ENCODE measurements at places on chromosomes 1 and 21.

GRCh38 chr21:34836103-34836932 is 167.5 kb downstream of the CLIC6 start:
- no peak for DNase-seq

DNA sequence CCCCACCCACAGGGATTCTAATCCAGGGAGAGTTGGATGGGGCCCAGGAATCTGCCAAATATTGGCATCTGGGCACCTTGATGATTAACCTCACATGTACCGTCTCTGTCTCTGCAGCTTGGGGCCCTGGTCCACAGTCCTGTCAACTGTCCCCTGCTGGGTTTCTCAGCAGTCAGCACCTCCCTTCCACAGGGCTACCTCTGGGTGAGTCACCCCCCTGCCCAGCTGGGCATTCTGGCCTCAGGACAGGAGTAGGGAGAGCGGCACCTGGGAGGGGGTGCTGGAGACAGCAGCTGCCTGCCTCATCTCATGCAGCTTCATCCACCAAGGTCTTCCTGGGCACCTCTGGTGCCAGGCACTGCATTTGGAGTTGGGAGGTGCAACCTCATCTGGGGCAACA is 100.6 kb upstream of the ACTL8 start:
- no peak for DNase-seq

GRCh38 chr1:117826540-117827078 is 102.8 kb downstream of the GDAP2 start:
- DNase-seq: no peak

GRCh38 chr1:247716546-247716945 is at the start of gene OR6F1:
Gene OR6F1, minus strand, starts transcription at chr1:247716646. Its CDS starts 3,891 bp downstream, at chr1:247712755.
- DNase-seq: no peak

GRCh38 chr1:201916649-201917249 is 28.1 kb downstream of the SHISA4 start:
- DNase-seq: no peak

DNA sequence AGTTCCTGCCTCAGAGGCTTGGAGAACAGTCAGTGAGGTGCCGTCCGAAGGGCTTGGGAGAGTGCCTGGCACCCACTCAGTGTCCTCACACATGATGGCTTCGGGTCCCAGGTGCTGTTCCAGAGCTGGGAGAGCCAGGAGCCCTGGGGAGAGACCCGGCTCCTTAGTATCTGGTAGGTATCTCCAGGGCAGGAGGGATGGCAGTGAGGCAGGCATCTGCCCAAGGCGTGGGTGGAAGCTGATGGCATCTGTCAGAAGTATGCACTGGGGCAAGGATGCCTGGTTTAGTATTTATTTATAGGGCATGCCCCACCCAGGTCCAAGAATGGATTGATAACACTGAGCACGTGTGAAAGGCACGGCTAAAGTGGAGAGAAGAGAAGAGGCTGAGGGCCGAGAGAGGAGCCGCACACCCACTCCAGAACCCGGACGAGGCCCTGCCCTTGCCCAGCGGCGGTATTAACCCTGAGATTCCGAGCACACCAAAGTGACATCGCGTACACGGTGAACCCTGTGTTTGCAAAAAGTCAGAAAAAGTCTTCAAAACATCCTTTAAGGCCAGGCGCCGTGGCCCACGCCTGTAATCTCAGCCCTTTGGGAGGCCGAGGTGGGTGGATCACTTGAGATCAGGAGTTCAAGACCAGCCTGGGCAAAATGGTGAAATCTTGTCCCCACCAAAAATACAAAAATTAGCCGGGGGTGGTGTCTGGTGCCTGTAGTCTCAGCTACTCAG is 2.4 kb downstream of the TP73 start:
- no peak for DNase-seq

GRCh38 chr1:220905650-220906560 is 26.7 kb downstream of the HLX start:
- DNase-seq: no peak

GRCh38 chr1:47756006-47756405 is 241.2 kb downstream of the TRABD2B start:
- no peak for DNase-seq

- DNase-seq: no peak
These were observed 54.0 kb downstream of the NTPCR start for GRCh38 chr1:233004451-233004850.

DNA sequence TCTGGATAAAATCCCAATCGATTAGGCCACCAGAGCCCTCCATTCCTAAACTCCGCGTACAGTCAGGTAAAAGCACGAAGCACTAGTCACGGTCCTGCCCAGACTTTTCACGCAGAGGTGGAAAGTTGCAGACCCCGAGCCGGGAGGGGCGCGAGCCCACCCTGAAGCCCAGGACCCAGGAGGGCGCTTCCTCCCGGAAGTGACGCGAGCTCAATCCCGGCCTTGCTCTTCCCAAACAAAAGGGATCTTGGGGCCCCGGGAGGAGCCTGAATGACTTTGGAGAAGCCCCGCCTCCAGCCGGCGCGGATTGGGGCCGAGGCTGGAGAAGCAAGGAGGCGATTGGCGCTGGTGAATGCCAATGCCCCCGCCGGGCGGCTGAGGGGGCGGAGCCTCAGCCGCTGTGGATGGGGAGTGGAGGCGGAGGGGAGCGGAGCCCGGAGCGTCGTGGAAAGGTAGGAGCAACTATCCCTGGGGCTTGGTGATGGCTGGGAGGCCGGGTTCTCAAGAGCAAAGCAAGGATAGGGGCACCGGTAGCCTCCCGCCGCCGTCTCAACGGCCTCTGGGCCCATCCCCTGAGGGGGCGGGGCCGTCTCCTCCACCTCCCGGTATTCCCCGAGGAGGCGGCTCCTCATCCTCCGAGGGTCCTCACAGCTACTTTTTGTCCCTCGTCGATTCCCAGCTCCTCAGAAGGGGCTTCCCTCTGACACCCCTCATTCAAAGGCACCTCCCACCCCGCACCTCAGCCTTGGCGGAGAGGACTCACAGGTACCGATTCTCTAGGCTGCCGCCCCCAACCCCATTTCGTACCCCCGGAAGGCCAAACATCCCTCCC is at the start of gene CTTNBP2NL:
Gene CTTNBP2NL, plus strand, starts transcription at position 394 of the 832 bp plus-strand sequence. CDS start 19,952 bp downstream, outside the sequence.
- peak; percentile 41 for DNase-seq
